ENCODE measurements at places on chromosomes 6 and 20. TPM values are rescaled to one million over a fixed set of nuclear protein-coding genes. Genes with fewer than 3 reads are reported as not detected.

NINL gene
- total RNA-seq, result 6.5 TPM

PCIF1 gene
- 18.3 TPM for total RNA-seq

GSTA4 gene
- 12.1 TPM for total RNA-seq

MTFR2 gene
- total RNA-seq, result 18.6 TPM

HECA gene
- 8.1 TPM for total RNA-seq

SCRT2 gene
- total RNA-seq, result not detected

EDN3 gene
- not detected for total RNA-seq

COL20A1 gene
- total RNA-seq, result not detected

SRPK1 gene
- total RNA-seq, result 115 TPM

CALHM6 gene
- 0.35 TPM for total RNA-seq

PSORS1C2 gene
- not detected for total RNA-seq

VSX1 gene
- total RNA-seq, result not detected

SEL1L2 gene
- total RNA-seq, result not detected

KCNK5 gene
- total RNA-seq, result 2.8 TPM

RAET1E gene
- total RNA-seq, result not detected

GNRH2 gene
- total RNA-seq, result not detected

MOG gene
- total RNA-seq, result not detected

GNMT gene
- not detected for total RNA-seq

PDE7B gene
- 2.4 TPM for total RNA-seq

DAAM2 gene
- total RNA-seq, result 0.87 TPM

TCF19 gene
- 34.1 TPM for total RNA-seq

TCF21 gene
- 1.0 TPM for total RNA-seq

NOX3 gene
- total RNA-seq, result not detected
